ENCODE measurements at places on chromosomes 2 and 18.

- no peak for DNase-seq
Measured at GRCh38 chr2:60320724-60321123, 232.7 kb downstream of the BCL11A start.

DNA sequence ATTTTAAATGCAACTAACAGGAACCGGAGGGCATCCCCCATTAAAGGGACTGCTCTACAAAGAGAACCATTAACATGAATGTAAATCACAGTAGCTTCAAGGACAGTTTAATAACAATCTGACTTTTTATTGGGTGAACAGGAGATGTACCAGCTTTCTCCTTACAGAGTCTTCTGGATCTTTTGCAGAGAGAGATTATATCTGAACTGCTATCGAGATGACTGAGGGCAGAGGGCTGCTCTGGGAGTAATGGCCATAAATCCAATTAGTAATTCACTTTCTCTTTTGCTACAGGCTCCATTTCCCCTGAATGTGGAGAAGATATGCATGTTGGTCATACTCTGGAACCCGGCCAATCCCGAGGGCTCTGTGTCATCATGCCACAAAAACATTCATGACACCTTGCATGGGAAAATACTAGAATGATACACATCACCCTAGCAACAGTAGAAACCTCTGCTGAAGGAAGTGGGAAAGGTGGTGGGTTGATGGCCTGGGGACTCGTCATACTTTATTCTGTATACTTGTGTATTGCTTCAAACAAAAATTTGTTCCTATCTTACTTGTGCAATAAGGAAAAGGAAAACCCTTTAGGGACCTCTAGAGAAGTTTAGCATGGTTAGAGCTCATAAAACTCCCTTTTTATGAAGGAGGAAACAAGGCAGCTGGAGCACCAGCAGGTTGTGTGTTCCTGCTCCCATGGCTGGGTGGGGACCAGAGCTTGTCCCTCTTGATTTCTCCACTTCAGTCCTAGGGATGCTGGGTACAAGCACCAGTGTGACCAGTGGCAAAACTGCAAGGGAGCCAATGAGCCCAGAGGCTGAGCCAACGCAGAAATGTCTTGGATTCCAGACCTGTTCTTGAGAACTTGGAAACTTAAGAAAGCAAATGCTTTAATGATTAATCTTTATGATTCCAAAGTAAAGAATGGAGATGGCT is 26.0 kb downstream of the CTAGE1 start:
- peak; percentile 25 for DNase-seq

- no peak for DNase-seq
Measured at GRCh38 chr2:120434492-120435308, 88.8 kb downstream of the INHBB start.

DNA sequence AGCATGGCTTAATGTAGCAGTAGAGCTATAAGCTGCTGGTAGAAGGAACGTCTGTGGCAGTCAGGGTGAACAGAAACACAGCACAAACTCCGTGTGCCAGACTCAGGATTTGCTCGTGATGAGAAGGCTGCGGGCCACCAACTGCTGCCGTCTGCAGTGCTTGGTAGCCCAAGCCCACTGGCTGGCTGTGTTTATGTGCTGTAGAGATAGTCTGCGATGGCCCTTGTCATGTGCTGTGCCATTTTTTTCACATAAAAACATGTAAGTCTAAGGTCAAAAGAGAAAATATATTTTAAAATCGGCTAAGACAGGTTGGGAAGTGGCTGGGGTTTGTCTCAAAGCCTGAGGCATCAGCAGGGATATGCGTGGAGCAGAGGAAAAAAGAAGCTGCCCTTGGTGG is 78.7 kb downstream of the PRPF40A start:
- no peak for DNase-seq

GRCh38 chr18:59917422-59917821 is 17.6 kb downstream of the PMAIP1 start:
- DNase-seq = no peak

DNA sequence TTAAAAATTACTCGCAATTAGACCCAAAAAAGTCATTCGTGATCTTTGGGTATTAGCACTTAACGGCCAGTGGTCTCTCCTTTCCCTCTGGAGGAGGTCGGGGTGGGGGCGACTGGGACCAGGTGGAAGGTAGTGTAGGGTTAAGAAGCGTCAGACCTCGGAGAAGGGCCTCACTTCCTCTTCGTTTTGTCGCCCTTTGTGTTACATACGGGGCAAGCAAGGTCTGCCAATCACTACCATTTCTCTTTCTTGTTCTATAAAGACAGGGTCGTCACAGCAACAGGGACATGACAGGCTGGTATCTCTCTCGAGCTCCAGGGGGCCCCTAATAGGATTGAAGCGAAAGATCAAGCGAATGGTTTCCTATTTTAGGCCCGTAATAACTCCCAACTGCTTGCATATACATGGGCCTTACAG is 136.6 kb downstream of the INSIG2 start:
- peak; percentile 5 for DNase-seq
